ENCODE measurements at places on chromosomes 13 and 19.

DNA sequence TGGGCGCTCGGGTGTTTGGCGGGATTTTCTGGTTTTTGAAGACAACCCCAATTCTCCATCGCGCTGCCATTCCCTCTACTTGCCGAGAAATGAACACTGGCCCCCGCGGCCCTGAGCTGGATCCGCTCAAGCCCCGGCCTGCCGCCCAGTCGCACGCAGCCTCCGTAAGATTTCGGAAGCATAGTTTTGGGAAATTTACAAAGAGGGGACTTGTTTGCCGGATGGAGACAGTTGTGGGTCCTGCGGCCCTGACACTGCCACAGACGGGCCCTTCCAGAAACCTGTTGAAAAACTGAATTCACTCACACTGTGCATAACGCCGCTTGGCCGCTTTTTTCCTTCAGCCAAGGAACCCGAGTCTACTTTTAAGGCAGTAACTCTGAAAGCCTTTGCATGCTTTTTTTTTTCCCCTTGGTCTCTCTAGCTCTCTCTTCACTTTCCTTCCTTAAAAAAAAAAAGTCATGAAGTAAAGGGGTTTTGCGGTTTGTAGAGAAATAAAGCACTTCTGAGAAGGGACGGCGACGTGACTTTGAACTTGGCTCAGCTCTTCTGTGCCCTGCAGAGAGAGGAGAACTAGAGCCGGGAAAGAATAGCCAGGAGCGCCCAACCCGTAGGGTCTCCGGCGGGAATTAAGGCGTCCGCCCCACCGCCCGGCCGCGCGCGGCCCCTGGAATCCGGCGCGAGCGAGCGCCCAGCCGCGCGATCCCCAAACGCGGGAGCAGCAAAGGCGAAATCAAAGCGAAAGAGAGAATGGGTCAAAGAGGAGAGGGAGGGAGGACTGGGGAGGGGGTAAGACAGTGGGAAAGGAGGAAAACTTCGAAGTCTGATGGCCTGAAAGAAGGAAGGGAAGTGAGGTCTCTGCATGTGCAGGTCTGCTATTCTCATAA, 3.4 kb upstream of the ZIC2 start:
- DNase-seq: no peak

DNA sequence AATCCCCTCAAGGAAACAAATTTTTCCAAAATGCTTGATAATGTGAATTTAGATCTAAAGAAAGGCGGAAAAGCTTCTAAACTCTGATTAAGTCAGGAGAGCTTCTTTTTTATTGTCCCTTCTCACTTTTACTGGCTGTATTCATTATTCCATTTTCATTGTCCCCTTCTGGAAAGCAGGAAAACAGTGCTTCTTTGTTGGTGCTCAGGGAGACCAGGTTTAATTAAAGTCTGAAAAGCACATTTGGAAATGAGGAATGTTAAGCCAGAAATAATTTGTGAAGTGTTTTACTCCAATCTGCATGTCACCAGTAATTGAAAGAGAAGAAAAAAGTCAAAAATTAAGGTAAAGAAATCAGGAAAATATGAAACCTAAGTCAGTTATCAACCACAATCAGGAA, 43.5 kb upstream of the TSC22D1 start:
- no peak for DNase-seq

GRCh38 chr19:29096896-29097295, 116.1 kb downstream of the UQCRFS1 start:
- DNase-seq: no peak

GRCh38 chr19:15118789-15119494, 11.7 kb downstream of the SYDE1 start:
- no peak for DNase-seq

Data from GM06990 (cell line).